Ammon's horn (tissue), 1 donor: ENCODE measurements at places on chromosomes 1 and 21.

DNA sequence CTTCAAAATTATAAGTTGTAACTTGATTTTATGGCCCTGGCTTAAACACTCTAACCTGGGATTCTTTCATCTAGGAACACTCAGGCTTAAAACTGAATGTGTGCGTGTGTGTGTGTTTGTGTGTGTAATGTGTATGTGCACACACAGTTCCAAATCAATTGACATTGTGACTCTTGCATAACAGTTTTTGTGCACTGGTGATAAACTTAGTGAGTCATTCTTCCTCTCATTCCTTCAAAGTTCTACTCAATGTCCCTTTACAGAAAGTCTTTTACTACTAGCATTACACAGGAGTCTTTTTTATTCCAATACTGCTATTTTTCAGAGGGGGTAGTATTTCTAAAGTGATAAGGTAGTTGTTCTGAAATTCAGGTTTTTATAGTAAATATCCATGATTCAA lies 943.6 kb downstream of the KCNT2 start:
- DNase-seq, result no peak

DNA sequence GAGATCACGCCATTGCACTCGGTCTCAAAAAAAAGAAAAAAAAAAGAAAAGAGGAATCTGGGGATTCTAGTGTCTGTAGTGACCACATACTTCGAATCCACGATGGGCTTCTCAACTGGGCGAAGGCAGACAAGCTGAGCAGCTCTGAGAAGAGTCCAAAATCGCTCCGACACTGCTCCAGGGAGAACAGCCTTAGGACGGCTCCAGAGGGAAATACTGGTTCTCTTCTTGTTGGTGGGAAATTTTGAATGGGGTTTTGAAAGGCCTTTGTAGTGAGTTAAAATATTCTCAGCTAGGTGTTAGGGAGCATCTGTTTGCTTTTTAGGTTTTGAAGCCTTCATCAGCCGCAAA lies 18.3 kb upstream of the HJV start:
- peak; percentile 13 for DNase-seq

GRCh38 chr1:43272576-43273571 lies 3.1 kb downstream of the TMEM125 start:
- DNase-seq, result no peak

DNA sequence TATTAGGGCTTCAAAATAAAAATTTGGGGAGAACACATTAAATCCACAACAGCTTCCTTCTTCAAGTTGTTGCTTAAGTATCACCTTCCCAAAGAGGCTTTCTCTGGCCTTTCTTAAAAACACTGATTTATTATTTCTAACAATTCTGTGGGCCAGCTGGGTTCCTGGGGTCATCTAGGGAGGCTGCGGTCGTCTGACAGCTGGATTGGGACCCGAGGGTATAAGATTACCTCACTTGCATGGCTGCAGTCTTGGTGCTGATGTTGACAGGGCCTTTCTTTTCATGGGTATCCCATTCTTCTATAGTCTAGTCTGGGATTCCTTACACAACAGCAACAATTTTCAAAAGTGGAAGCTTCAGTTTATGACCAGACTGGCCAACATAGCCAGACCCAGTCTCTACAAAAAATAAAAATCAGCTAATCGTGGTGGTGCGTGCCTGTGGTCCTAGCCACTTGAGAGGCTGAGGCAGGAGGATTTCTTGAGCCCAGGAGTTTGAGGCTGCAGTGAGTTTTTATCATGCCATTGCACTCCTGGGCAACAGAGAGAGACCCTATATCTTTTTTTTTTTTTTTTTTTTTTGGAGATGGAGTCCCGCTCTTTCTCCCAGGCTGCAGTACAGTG lies 46.1 kb upstream of the ZNF326 start:
- no peak for DNase-seq

DNA sequence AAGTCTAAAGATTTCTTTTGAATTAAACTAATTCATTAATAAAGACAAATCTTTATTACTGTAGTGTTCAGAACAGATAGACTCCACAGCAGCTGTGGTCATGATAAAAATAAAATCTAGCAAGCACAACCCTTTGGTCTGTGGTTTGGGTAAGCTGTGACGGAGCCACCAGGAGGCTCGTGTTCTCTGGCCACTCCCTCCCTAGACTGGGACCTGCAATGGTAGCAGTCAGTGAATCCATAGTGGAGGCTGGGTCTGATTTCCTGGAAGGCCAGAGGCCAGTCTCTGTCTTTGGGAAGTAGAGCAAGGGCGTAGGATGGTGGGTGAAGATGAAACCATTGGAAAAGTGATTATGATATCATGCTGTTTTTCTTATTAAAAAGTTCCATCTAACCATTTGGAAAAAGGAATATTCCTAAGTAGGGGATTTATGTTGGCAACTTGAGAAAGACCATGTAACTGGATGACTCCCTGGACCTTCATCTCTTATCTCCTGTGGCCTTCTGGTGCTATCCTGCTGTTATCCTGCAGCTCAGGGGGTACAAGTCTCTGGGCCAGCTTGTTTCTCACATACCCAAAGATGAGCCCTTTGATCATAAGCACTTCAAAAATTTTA lies 39.0 kb downstream of the TENT5C start:
- no peak for DNase-seq

- no peak for DNase-seq
Observed at GRCh38 chr1:18608534-18608933, 22.1 kb upstream of the PAX7 start.

DNA sequence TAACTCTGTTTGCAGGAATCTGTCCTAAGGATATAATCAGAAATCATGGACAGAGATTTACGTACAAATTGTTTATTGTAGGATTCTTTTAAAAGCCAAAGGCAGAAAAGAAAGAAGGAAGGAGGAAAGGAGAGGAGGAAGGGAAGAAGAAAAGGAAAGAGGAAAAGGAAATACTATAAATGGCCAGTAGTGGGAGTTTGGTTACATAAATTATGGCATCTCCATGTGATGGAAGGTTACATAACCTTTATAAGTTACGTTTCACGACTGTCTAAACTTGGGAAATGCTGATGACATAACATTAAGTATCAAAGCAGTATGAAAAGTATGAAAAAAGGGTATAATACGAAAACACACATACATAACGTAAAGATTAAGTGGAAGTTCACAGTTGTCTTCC lies 39.0 kb downstream of the SMYD2 start:
- no peak for DNase-seq

GRCh38 chr1:9211291-9211811 lies 23.2 kb upstream of the H6PD start:
- no peak for DNase-seq

- DNase-seq, result peak; percentile 49
Observed at GRCh38 chr21:21952566-21952965, 954.4 kb downstream of the NCAM2 start.

- DNase-seq, result peak; percentile 58
Observed at GRCh38 chr21:26099610-26100219, 70.9 kb downstream of the APP start.

DNA sequence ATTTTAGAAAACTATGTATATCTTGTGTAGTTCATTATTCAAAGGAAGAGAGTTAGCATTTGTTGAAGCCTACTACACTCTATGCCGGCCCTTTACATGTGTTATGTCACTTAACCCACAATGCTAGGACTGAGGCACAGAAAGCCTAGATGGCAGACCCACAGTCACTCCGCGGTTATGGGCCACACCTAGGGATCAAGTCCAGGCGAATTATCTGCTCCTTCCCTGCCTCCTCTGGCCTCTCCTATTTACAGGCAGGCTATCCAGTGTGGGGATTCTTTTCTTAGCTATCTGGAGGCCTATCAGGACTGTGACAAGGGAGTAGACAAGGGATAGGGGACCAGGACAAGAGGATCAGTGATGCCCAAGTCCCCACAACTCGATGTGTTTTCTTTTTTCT lies 33.0 kb downstream of the IER5 start:
- DNase-seq, result no peak

DNA sequence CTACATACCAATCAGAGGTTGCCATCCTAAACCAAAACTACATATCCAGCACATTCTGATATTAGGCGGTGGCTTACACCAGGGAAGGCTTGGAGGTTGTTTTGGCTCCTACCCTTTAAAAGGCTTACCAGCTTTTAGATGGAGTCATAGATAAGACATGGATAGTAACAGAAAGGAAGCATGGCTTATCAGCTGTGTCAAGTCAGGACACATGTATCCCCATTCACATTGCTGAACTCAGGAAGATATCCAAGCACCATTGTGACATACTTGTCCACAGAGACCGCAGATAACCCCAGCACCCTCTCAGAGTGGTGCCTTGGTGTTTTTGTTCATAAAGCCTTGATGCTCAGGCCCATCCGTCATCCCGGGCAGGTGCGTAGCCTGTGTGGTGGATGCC lies 39.7 kb downstream of the ADARB1 start:
- no peak for DNase-seq

DNA sequence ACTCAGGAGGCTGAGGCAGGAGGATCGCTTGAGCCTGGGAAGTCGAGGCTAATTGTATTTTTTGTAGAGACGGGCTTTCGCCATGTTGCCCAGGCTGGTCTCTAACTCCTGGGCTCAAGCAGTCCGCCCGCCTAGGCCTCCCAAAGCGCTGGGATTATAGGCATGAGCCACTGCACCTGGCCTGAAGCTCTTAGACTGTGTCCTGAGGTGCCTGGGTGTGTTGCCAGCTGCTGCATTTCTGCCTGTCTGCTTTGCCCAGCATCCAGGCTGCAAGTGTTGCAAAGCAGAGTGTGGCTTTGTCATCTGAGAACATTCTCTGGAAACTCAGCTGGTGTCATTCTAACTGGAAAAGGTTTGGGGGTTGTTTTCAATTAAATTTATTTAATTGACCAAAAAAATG lies 105.0 kb downstream of the HUNK start:
- DNase-seq, result no peak

- peak; percentile 53 for DNase-seq
Observed at GRCh38 chr1:147243228-147243685, 773 bp downstream of the CHD1L start.

DNA sequence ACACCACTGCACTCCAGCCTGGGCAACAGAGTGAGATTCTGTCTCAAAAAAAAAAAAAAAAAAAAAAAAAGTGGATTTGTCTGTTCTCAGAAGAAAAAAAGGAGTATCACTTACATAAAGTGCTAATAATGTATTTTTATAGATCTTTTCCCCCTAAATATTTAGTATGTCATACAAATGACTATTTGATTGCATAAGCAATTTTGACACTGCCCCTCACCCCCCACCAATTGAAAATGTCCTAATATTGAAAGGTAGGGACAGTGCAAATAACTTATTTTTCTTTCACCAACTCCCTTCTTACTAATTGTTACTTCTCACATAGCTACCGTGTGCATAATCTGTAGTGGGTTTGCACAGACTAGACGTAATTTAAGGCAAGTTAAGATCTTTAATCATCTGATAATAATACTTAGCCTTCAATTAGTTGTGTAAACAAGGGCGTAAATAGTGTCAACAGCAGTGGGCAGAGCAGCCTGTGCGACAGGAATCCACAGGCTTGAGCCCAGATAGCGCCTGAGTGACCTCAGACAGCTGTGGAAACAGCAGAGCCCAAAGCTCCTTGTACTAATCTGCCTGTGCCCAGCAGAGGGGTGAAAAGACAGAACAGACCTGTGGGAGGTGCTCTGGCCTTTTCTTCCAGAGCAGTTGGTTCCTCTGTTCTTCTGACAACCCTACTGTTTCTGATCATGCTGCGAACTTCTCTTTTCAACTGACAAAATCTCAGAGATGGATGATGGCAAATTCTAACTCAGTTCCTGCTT lies 4.5 kb upstream of the IER5 start:
- DNase-seq, result peak; percentile 58

GRCh38 chr21:21614966-21615365 lies 616.8 kb downstream of the NCAM2 start:
- DNase-seq, result no peak

DNA sequence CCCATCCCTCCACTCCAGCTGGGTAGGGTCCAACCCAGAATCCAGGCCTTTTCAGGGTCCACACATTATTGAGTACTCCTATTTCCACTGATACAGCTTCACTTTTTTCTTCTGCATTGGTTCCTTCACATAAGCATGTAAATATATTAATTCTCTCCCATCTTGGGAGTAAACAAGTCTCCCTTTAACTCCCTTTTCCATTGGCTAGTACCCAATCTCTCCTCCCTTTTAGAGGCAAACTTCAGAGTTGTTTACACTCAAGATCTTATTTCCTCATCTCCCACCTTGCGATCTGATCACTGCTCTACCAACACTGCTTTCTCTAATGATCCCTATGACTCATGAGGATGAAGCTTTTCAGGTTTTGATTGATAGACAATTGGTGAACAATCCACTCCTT lies 20.3 kb downstream of the DMAP1 start:
- no peak for DNase-seq

DNA sequence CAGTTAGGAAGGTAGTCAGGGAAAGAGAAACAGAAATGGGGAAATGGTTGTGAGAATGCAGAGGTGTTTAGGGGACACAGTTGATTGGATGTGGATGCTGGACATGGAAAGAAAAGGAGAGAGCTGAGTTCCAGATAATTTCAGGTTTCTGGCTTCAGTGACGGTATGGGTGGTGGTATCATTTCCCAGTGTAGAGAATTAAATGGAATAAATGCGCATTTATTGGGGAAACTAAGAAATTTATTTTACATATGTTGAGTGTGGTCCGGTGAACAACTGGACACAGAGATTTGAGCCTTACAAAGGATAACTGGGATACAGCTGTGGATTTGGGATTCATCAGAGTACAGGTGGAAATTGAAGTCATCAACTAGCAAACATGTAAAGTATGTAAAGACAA lies 12.4 kb upstream of the ZNF281 start:
- no peak for DNase-seq

DNA sequence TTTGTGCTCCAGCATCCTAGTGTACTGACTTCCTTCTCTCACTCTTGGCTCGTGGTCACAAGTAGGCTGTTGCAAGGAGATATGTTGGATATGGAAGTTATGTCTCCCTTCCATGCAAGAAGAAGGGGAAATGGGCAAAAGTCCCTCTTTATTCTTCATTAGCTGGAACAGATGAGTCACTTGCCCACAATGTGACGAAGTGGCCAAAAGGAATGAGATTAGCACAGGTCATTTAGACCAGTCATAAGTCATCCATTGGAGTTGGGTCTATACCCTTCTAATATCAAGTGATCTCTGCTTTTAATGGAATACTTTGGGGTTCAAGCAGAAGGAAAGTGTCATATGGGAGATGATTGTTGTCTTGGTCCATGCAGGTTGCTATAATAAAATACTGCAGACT lies 91.2 kb upstream of the NGF start:
- no peak for DNase-seq

DNA sequence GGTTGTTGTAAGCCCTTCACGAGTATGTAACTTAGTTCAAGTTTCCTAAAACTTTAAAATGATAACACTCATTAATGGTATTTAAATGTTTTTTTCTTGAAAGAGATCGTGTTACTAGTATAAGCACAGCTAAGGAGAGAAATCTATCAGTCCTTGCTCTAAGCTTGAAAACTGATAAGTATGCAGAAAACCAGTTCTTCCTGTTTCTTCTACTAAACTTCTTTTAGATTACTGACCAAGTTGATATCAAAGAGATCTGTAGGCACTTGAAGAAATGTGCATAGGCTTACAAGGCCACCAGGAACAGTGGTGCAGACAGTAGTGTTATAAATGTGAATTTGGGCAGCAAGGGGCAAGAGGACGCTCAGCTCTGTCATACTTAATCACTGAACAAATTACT lies 3.9 kb downstream of the EFCAB14 start:
- DNase-seq, result no peak
